ENCODE measurements at places on chromosomes 16 and 17.
A peak's percentile ranks its signal among the peaks of the same experiment; 100 is the strongest.

- no peak for DNase-seq
Measured at GRCh38 chr16:48318630-48319029, 66.6 kb downstream of the SIAH1 start.

DNA sequence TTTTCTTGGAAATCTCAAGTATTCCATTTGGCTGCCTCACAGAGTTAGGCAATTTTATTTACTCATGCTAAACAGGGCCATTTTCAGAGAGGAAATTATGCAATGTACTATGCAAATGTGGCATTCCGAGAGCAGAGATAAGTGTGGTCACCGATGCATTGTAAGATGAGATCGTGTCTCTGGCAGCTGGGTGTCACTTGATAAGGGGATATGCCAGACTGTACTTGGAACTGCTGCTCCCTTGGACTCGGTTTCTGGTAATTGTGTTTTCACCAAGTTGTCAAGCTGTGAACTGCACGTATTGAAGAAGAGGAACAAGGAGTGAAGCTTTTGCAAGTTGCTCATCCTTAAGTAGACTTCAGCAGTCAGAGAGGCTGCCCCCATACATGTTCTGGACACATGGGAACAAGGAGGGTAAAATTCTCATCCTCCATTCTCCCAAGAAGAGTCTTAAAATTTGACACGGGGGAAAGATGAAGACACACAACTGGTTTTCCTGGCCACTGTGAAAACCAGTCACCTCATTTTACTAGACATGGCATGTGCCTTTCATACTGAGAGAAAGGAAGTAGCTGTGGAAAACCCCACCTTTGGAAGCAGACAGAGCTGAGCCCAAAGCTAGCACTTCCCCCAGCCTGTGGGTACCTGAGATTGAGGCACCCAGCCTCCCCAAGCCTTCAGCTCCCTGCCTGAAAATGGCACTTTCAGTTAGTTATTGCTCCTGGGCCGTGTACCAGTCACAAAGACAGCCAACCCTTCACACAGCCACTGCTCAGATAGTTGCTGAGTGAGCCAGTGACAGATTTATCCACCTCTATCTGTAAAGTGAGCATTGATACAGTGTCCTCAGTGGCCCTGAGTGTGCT, 150.7 kb downstream of the SOCS1 start:
- no peak for DNase-seq

DNA sequence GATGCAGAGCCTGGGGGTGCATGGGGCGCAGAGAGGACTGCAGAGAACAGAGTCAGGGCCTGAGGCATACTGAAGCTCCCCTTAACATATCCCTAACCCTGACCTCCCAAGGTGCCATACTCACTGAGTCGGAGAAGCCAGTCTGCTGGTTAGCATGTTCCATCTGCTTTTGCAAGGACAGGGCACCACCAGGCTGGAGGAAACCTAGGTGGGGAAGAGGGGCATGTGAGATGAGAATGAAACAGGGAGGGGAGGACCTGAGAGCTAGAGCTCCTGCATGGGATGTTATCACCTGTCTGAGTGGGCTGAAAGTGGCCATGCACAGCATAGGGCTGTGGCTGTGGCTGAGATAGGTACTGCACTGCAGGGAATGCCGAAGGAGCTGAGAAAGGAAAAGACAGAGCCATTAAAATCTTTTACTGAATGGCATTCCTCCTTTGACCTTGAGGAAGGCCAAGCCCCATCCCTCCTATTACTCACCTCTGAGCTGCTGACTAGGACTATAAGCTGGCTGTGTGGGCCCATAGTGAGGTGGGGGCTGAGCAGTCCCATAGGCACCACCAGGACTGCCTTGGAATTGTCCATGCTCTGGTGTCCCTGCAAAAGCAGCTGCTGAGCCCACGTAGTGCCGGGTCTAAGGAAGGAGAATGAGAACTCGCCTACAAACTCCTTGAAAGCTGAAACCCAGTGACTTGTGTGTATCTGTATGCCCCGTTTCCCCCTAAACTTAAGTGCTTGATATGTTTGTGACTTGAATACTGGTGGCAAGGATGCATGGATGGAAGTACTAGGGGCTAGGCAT, 1.9 kb downstream of the GPS2 start:
- DNase-seq: no peak

- no peak for DNase-seq
Measured at GRCh38 chr16:5633845-5634440, 536.3 kb upstream of the EEF2KMT start.

DNA sequence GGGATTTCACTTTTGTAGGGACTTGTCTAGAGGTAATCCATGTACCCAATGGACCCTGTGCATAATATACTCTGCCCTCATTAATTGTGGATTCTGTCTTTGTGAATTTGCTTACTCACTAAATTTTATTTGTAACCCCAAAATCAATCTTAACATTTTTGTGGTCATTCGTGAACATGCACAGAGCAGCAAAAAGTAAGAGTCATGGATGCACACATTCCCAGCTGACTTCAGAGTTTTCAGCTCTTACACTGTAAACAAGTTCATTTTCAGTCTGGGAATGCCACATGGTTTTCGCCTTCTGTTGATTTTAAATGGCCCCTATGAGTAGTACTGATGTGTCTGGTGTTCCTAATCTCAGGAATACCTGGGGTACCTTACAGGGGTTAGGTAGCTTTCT, 24.3 kb downstream of the TAC4 start:
- DNase-seq: no peak

DNA sequence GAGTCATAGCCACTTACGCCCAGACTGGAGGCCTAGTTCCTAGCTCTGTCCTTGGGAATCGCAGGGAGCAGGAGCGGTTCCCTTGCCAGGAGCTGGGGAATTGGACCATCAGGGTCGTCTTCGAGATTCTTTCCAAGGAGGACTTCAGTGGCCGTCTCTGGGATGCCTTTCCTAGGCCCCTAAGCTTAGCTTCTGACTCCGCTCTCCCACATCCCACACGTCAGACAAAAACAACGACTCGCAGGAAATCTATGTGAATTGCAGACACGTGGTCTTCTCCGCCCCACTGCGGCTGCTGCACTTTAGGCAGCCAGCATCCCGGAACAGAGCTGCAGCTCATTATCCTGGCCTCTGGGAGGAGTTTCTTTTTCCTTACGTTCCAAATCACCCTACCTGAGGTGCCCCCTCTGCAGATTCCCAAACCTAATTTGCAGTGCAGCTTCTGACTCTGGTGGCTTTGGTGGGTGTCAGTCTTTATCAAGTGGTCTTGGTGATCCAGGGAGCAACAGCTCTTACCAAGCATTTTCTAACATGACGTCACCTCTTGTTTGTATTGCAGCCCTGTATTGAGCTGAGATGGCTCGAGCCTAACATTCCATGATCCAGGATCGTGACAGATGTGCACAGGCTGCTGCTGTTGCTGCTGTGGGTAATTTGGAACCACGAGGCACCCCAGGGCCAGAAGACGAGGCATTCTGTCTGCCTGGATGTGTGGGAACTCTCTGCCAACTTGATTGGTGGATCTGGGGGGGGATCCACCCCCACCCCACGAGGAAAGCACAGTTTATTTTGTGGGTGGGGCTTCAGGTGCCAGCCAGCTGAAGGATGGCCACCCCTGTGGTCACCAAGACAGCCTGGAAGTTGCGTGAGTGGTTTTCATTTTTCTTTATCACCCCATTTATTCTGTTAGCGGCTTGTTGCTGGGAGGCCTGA, 1.1 kb downstream of the KATNB1 start:
- DNase-seq: peak; percentile 67

DNA sequence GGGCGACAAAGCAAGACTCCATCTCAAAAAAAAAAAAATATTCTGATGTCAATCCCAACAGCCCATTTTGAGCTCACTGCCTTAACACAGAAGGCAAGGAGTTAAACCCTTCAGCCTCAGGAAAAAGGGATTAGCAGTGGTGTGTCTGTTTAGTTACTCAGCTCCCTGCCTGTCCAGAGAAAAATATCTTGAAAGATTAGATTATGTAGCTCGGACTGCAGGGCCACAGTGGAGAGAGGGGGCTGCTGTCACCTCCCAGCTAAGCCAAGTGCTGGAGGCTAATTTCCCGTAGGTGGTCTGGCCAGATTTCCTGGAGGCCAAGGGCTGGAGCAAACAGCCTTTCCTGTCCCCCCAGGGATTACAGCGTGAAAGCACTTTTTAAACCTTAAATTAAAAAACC, 50.3 kb downstream of the C16orf95 start:
- DNase-seq: no peak

- no peak for DNase-seq
Measured at GRCh38 chr16:82368041-82368440, 198.0 kb upstream of the MPHOSPH6 start.

DNA sequence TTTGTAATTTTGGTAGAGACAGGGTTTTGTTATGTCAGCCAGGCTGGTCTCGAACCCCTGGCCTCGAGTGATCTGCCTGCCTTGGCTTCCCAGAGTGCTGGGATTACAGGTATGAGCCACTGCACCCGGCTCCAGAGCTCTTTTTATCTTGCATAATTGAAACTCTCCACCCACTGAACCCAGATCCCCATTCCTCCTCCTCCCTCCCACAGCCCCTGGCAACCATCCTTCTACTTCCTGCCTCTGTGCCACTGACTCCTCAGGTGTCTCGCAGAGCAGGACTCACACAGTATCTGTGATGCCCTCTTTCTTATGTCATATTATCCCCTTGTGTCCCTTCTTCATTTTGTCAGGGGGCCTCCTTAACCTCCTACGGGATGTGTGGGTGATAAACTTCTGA, 340.7 kb downstream of the SLC39A11 start:
- DNase-seq: no peak

DNA sequence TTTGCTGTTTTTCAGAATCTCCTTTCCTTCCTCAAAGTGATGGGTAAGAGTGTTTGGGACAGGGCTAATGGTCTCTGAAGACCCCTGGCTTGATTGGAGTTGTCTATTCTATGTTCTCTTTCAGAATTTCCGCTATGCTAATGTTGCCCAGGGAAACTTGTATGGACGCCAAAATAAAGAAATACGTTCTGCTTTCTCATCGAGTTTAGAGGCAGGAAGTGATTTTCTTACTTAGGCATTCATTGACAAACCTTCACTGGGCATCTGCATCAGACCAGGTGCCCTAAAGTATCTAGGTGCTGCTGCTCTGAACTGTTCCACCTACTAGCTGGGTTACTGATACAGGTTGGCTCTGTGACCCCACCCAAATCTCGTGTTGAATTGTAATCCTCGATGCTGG, 787.9 kb upstream of the EEF2KMT start:
- no peak for DNase-seq

DNA sequence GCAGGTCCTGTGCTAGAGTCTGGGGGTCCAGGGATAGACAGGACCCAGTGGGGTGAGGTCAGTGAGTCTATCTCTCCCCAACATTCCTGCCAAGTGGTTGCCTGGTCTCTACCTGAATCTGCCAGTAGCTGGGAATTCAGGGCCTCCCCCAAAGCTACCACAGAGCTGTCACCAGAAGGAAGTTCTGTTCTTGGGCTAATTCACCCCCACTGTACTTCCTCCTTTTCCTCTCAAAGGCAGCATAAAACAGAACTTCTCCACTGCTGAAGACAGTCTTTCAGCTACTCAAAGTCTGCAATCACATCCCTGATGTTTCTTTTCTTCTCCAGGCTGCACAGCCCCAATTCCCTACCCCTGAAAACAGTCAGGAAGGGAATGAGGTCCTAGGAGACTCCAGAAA, 8.7 kb downstream of the CAMTA2 start:
- no peak for DNase-seq

DNA sequence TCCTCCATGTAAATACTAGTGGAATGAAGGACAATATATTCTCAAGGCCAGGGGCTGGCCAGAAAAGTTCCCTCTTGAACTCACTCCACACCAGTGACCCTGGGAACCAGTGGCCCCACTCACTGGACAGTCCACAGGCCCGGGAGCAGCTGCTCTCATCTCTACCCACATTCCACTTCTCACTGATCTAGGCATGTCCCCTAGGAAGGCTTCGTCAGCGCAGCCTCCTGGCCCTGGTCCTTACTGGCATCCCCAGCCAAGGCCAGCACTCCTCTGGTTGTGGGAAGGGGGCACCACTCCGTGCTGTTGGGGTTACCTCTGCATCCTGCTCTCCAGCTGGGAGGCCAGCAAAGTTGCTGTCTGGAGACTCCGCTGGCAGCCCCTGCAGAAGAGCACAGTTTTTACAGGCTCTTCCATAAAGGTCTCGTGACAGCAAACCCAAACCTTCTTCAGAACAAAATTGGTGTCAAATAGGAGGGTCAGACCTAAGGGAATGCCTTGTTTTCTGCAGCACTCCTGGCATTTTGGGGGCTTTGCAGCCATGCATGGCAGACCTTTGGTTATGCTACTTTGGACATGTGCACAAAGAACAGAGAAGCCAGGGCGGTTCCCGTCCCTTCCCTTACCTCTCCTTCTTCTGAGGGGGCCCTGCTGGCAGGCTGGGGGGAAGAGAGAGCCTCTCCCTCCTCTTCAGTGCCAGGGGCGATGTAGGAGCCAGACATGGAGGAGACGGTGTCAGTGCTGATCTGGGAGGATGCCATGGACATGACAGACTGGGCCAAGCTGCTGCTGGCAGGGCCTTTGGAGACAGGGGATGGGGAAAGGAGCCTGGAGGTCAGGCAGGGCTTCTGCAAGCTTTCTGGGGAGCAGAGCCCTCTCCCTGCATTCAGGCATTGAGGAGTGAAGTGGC, 14.1 kb upstream of the FOXJ1 start:
- DNase-seq: peak; percentile 48

DNA sequence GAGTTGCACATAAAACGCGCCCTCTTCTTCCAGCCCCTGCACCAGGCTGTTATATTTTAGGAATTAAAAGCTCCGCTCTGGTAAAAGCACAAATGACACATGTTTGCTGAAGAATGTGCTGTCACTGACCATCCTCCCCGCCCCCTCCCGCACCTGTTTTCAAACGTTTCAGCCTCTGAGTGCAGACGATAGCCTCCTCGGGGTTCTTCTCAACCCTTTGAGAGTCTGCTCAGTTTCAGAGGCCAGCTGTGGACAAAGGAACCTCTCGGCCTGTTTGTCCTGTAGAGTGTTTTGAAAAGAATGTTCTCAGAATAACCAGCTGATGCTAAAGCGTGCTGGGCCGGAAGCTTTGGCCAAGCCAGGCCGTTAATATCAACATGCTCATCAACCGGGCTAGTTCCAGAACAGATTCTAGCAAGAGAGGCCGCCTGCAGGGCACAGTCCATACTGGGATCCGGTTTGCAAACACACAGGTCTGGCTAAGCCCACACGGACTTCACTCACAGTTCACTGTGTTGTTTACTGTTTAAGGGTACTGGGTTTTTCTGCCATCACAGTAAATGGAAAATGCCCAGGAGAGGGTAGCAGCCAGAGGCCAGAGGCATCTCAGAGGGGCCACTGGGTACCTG, 6.4 kb upstream of the CACNG4 start:
- DNase-seq: no peak

- DNase-seq: peak; percentile 72
Measured at GRCh38 chr17:45784741-45785479, 790 bp downstream of the CRHR1 start.

DNA sequence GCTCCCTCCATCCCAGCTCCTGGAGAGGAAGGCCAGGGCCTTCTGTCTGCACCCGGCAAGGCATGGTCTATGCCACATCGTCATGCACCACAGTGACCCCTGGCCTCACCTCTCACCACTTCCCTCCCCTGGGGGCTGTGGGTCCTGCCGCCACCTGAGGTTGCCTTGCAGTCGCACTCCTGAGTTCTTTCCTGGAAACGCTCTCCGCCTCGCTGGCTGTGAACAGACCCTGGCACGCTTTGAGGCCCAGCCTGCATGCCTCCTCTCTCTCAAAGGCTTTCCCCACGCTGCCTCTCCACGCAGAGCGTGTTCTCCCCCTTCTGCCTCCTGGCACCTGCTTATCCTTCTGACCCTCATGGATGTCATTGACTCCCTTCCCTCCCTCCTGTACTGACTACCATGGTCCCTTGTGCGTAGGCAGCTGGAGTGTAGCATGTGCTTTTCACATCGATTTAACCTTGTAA, 45.4 kb downstream of the SEC14L1 start:
- DNase-seq: no peak

GRCh38 chr16:31347445-31347844, 7.5 kb upstream of the ITGAX start:
- DNase-seq: peak; percentile 15
